ENCODE measurements at places on chromosomes 13 and 19.

DNA sequence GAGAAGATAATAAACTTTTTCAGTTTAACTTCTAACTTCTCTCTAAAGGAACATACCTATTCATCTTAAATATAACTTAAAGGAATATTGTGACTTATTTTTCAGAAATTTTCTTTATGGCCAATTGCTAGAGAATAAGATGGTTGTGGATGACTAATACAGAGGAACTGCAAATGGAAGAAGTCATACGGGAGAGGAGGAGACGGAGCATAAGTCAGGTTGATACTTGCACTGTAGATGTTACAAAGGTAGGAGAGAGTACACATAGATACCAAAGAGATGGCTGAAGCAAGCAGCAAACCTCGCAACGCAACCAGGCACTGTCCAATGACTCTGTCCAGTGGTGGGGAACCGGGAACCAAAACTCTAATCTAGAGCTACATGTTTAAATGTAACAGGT lies 963.4 kb downstream of the PCDH9 start:
- DNase-seq: no peak

DNA sequence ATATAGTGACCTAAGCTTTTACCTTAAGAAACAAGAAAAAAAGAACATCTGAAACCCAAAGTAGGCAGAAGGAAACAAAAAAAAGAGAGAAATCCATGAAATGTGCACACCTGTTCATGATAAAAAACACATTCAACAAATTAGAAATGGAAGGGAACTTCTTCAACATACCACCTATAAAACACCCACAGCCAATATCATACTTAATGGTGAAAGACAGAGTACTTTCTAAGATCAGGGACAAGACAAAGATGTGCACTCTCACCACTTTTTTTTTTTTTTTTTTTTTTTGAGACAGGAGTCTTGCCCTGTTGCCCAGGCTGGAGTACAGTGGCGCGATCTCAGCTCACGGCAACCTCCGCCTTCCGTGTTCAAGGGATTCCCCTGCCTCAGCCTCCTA lies 29.2 kb downstream of the ZNF45 start:
- no peak for DNase-seq

- no peak for DNase-seq
Observed at GRCh38 chr19:6236310-6237291, 43.2 kb downstream of the MLLT1 start.

GRCh38 chr13:45051315-45051714 lies 62.0 kb downstream of the GPALPP1 start:
- no peak for DNase-seq

GRCh38 chr19:5369962-5370367 lies 29.4 kb upstream of the PTPRS start:
- DNase-seq: no peak

GRCh38 chr19:1513499-1514294 lies 878 bp upstream of the ADAMTSL5 start:
- DNase-seq: peak; percentile 66

GRCh38 chr13:53920916-53921315 lies 892.3 kb downstream of the OLFM4 start:
- no peak for DNase-seq

DNA sequence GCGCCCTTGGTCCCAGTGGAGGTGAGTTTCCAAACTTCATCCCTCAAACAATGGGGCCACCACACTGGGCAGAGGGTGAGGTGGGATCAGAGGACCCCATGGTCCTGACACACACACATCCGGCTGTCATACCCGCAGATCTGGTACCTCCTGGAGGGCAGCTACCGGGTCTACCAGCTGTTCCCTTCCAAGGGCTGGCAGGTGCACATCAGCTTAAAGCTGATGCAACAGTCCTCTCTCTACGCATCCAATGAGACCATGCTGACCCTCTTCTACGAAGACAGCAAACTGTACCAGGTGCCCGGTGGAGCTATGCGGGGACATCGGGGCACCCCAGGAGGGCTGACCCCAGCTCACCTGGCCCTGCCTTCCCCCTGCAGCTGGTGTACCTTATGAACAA lies 14.0 kb upstream of the PSMD8 start:
- DNase-seq: no peak

DNA sequence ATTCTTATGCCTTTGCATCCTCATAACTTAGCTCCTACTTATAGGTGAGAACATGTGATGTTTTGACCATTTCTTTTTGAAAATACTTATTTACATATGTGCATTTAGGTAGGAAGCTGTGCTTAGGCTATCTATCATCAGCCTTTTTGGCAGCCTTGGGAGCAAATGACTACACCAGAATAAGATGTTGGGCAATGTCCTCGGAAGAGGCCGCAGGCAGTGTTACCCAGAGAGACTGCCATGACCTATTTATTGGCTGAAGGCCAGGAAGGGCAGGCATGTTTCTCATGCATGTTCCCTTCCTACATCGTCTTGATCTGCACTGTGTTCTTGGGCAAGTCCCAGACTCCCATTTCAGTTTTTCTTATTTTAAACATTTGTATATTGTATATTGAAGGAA lies 122.3 kb downstream of the B3GLCT start:
- DNase-seq: no peak

GRCh38 chr13:65497265-65497664 lies 1732.9 kb downstream of the PCDH9 start:
- no peak for DNase-seq

All from activated CD4-positive, alpha-beta T cell treated with anti-CD3 and anti-CD28 coated beads for 4 hours (primary cell).